ENCODE measurements at places on chromosomes 6 and 20.

- no peak for DNase-seq
Measured at GRCh38 chr6:148854992-148855391, 108.2 kb downstream of the UST start.

GRCh38 chr6:18036781-18037180 lies 49.3 kb upstream of the KIF13A start:
- no peak for DNase-seq

DNA sequence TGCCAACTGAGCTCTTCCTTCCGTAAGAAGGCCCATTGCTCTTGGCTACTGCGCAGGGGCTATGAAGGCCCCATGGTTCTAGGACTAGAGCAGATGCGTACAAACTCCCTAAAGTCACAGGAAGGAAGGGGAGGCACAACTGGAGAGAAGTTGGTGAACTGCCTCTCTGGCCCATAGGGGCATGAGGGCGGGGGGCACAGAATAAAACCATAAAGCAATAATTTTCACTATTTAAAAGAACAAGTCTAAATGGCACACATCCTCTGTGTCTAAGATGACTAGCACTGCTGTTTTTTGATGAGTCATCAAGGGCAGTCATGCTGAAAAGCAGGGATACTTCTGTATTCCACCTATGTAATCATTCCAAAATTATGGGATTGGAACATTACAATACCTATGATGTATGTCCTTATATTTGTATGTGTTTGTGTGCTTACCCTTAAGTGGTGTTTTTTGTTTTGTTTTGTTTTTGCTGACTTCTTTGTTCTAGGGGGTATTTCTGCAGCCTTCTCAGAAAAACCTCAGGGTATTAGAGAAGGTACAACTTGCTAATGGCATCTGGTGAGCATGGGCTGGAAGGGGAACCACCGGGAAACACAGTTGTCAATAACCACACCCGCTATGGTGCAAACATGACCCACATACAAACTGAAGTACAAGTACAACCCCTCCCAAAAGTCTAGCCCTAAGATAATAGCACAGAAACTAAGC lies 36.9 kb downstream of the B4GALT5 start:
- no peak for DNase-seq

DNA sequence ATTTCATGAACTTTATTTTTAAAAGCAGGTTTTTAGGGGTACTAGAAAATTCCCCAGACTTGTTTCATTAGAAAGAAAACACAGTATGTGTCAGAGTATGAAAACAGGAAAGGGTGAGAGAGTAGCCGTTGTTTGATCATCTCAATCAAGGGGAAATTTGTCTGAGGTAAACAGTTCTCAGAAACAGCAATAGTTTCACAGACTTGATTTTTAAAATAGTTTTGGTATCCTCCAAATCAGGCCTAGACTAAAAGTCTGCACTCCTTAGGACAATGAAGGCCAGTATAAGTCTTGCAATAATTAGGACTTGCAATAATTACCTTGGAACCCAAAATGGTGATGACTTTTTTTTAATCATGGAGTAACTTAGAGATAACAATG lies 176.6 kb upstream of the TAB2 start:
- no peak for DNase-seq

DNA sequence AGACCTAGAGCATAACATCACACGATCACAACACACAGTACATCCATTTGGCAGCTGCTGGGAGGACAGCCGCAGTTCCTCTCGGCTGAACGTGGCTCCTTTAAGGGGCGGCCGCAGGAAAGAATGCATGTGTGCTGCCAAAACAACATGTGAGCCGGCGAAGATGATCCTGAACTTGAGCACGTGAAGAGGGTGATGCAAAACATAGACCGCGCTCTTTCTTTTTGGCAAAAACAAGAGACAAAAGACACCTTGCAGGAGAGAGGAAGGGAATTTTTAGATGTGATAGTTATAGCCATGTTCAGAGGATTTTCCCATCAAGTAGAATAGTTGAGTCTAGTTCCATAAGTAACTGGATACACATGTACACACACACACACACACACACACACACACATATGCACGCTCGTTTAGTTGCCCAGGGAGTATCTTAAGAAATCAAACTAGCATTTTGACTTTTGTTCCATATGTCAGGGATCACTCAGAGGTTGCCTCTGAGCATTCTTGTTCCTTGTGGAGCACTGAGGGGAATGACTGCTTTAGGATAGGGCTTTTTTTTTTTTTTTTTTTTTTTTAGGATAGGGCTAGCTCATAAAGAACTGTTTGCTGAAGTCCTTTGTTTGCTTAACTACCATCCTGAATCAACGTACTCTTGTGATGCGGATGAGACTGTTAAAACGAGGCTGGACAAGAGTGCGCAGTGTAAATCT lies 21.7 kb upstream of the RANBP9 start:
- peak; percentile 79 for DNase-seq

DNA sequence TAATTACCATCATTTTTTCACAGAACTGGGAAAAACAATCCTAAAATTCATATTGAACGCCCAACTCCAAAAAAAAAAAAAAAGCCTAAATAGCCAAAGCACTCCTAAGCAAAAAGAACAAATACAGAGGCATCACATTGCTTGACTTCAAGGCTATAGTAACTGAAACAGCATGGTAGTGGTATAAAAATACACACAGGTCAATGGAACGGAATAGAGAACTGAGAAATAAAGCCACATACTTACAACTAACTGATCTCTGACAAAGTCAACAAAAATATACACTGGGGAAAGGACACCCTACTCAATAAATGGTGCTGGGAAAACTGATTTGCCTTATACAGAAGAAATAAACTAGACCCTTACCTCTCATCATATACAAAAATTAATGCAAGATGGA lies 89.6 kb downstream of the MRAP2 start:
- DNase-seq, result no peak

DNA sequence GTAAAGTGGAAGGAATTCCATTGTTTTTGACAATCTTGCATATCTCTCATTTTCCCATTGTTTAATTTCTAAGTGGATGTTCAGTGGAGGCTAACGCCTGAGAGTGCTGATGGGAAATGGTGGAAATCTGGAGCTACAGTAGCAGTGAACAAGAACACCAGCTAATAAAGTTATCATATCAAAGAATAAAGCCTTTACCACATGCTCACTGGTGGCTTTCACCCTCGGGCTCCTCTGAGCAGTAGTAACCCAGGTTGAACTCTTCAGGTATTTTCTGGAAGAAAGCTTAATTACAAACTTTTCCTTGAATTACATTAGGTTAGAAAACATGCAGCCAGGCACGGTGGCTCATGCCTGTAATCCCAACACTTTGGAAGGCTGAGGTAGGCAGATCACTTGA lies 10.4 kb upstream of the ACAT2 start:
- DNase-seq, result no peak

- no peak for DNase-seq
Measured at GRCh38 chr20:44050925-44051660, 135.9 kb downstream of the JPH2 start.

DNA sequence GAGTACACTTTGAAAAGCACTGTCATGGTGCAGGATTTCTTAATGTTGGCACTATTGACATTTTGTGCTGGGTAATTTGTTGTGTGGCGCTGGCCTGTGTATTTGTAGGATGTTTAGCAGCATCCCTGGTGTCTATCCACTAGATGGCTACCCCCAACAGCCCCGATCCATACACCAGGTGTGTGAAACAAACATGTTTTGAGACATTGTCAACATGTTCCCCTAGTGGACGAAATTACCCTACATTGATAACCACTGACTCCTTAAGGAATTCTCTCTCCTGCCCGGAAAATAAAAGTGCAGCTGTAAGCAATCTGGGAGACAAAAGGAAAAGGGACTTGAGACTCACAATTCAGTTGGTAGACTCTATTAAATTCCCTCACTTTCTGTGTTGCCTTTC lies 52.6 kb upstream of the TMEM200A start:
- DNase-seq, result no peak

GRCh38 chr6:66717801-66718200 lies 1010.8 kb upstream of the EYS start:
- DNase-seq, result no peak

All from GM04504 (cell line).